ENCODE measurements at places on chromosomes 5 and 9. TPM values are rescaled to one million over a fixed set of nuclear protein-coding genes. Genes with fewer than 3 reads are reported as not detected.
A peak's percentile ranks its signal among the peaks of the same experiment; 100 is the strongest.

DNA sequence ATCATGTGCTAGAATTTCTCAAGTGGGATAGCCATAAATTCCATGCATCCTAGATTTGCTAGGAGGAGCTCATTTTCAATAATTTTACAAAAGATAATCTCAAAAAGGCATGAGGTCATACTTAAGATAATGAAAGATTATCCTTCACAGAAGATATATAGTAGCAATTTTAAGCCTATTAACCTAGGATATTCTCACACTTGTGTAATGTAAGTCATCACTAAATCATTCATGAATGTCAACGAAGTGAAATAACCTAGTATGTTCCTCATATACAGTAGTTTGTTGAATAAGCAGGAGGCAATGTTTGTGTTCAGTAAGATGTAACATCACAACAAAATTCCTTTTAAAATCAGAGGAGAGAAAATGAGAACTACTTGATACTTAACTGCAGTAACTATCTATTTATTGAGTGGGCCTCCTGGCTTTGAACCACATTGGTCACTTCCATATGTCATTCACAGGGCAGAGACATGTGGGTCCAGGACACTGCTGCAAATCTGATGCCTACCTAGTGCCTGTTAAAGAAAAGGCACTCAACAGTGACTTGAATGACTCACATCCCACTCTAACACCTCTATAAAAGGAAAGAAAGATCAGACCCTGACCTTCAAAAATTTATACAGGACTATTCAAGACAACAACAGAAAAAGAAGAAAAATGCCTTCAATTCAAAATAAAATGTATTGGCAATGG is 8.2 kb downstream of the LIFR start:
- H3K4me3 ChIP-seq: peak overlapping the region; percentile 7
- H3K27me3 ChIP-seq: no peaks in the 10 kb centered on the region
- H3K27ac ChIP-seq: peak overlapping the region; percentile 66
- no peaks in the 10 kb centered on the region for H3K36me3 ChIP-seq
- DNase-seq: no peak
- peaks cover 91% of the 10 kb centered on the region for H3K4me1 ChIP-seq

GRCh38 chr9:89538871-89539270 is 41.0 kb upstream of the SEMA4D start:
- no peak for DNase-seq
- no peak overlapping the region for H3K4me3 ChIP-seq
- peaks cover 14% of the 10 kb centered on the region for H3K27me3 ChIP-seq
- H3K4me1 ChIP-seq: no peaks in the 10 kb centered on the region
- no peaks in the 10 kb centered on the region for H3K36me3 ChIP-seq

GRCh38 chr5:128097781-128098180 is 14.2 kb downstream of the SLC12A2 start:
- no peak for DNase-seq
- H3K36me3 ChIP-seq: peaks cover 17% of the 10 kb centered on the region
- H3K27me3 ChIP-seq: no peaks in the 10 kb centered on the region
- H3K4me3 ChIP-seq: no peak overlapping the region
- H3K4me1 ChIP-seq: peaks cover 32% of the 10 kb centered on the region

DNA sequence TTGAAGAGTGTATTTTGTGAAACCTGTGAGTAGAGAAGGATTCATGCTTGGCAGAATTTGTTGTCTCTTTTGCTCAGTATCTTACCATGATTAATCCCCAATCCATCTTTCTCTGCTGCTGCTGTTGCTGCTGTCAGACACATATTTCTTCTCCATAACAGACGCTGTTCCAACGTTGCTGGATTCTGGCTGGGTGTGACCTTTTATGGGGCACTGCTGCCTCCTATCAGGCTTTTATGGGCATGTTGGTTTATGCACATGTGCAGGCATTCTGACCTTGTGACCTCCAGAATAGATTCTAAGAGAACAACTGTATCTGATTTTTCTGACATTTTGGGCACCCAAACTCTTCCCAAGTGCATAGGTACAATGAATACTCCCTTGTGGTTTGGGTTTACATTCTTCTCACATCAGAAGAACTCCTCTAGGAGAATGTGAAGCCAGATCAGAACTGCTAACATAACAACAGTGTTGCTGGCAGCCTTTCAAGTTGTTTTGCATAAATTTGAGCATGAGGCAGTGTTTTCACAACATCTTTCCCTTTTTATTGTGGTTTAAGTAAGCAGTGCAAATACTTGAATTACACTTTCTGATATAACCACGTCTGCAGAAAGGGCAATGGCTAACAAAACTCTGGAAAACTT is 9.2 kb upstream of the ISL1 start:
- peaks cover 83% of the 10 kb centered on the region for H3K27me3 ChIP-seq
- peaks cover 8% of the 10 kb centered on the region for H3K4me1 ChIP-seq
- no peak overlapping the region for H3K4me3 ChIP-seq
- no peak overlapping the region for H3K27ac ChIP-seq
- no peak for DNase-seq

The DTWD2 gene
- 14.7 TPM for total RNA-seq

All from left ventricle myocardium inferior (tissue), 1 donor.